ENCODE measurements at places on chromosomes 3 and 15. TPM values are rescaled to one million over a fixed set of nuclear protein-coding genes. Genes with fewer than 3 reads are reported as not detected.

Gene GPR176
- 11.4 TPM for total RNA-seq

Gene RPN1
- total RNA-seq = 170 TPM

Gene RAB6B
- 2.4 TPM for total RNA-seq

Gene RHO
- not detected for total RNA-seq

Gene PRR20G
- total RNA-seq = not detected

Gene DIPK2A
- 6.4 TPM for total RNA-seq

Gene TMEM207
- not detected for total RNA-seq

Gene TM6SF1
- total RNA-seq = 0.17 TPM

Gene POLR2H
- 83.9 TPM for total RNA-seq

Gene SLC15A2
- 0.36 TPM for total RNA-seq

Gene FAM227B
- total RNA-seq = 1.1 TPM

Gene NEDD4
- 58.9 TPM for total RNA-seq

Gene DHFR2
- total RNA-seq = 2.8 TPM

Gene FSTL1
- total RNA-seq = 103 TPM

Gene COPS2
- 61.8 TPM for total RNA-seq

Gene ITPKA
- 1.4 TPM for total RNA-seq

Gene DAPK2
- 2.3 TPM for total RNA-seq

Gene C3orf52
- 15.7 TPM for total RNA-seq

Gene TIMP4
- 14.6 TPM for total RNA-seq

All from A549 treated with DMSO at 1 μM for 4 hours (cell line).